ENCODE measurements at places on chromosomes 12 and 14.

GRCh38 chr12:34204830-34205285, 182.6 kb downstream of the ALG10 start:
- DNase-seq = no peak

- DNase-seq = peak; percentile 74
These were observed 372.8 kb downstream of the TMEM121 start for GRCh38 chr14:105899071-105899641.

- DNase-seq = no peak
These were observed 13.8 kb downstream of the SLC41A2 start for GRCh38 chr12:104944252-104944651.

DNA sequence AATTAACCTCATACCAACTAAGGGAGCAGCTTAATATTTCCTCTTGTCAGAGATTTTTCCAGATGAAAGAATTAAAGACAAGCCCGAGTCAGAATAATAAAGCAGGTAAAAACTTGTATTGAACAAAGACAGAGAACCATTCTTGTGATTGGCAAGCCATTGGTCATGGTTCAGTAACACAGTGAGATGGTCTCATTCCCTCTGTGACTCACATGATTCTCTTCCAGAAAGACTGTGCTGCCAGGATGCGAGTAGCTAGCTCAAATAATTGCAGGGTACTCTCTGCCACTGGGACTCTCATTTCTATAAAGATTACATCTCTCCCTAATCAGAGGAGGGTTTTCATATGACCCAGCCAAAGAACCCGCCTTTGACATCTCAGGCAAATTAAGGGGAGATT, 179.4 kb downstream of the PHLDA1 start:
- no peak for DNase-seq

GRCh38 chr12:9961901-9962300, 9.3 kb upstream of the CLEC12A start:
- DNase-seq = no peak

Data from hematopoietic multipotent progenitor cell treated with erythropoietin and hydrocortisone succinate and interleukin-3 and kit ligand, for 6 days (in vitro differentiated cells).